ENCODE measurements at places on chromosomes 5 and 9. TPM values are rescaled to one million over a fixed set of nuclear protein-coding genes. Genes with fewer than 3 reads are reported as not detected.

Gene IL3
- polyA plus RNA-seq = not detected

Gene FAM163B
- polyA plus RNA-seq = not detected

Gene FAM169A
- polyA plus RNA-seq = 0.30 TPM

Gene HABP4
- polyA plus RNA-seq = 10.9 TPM

Gene CDH6
- polyA plus RNA-seq = 2.0 TPM

Gene CDKN2B-AS1
- polyA plus RNA-seq = not detected

Gene IFNA13
- not detected for polyA plus RNA-seq

Gene SPINK4
- 0.40 TPM for polyA plus RNA-seq

Gene IFNB1
- polyA plus RNA-seq = not detected

Gene HACD4
- 2.4 TPM for polyA plus RNA-seq

Gene ZNF883
- 0.56 TPM for polyA plus RNA-seq

Gene TEX48
- not detected for polyA plus RNA-seq

Gene UGT3A2
- polyA plus RNA-seq = not detected

Gene SLC34A1
- polyA plus RNA-seq = not detected

Gene APBA1
- polyA plus RNA-seq = 1.6 TPM

Gene STPG3
- polyA plus RNA-seq = 0.16 TPM

Gene PCDHGB3
- polyA plus RNA-seq = 0.34 TPM

Gene CCDC187
- 0.03 TPM for polyA plus RNA-seq

Gene SPATA6L
- polyA plus RNA-seq = 2.7 TPM

Gene PDE6A
- polyA plus RNA-seq = not detected

Gene NUTM2F
- polyA plus RNA-seq = not detected

All from adipose tissue (tissue), 3 donors.